ENCODE measurements at places on chromosomes 13 and 19.
A peak's percentile ranks its signal among the peaks of the same experiment; 100 is the strongest.

- DNase-seq = no peak
These were observed 40.6 kb upstream of the ZNF681 start for GRCh38 chr19:23799321-23799720.

DNA sequence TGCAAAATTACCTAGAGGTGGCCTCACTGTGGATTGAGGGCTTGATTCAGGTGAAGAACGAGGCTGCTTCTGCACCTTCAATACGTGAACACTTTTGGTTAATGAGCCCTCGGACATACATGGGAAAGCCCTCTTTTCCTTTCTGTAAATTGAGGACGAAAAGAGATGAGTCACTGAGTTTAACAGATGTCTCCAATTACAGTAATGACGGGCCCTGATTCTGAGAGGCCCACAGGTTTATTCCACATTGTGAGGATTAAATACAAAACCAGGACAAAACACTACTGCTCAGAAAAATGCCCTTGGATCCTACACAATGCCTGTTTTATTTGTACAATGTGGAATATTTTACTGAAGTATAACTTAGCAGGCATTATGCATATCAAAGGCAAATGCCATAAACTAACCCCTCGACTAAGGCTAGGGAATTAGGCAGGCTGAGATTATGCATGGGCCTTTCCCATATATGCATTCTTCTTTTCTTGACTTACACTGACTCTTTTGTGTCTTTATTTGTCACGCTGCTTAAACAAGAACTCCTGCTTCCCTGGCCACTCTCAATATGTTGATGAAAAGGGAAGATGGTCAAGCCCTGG, 819.9 kb downstream of the OLFM4 start:
- DNase-seq = no peak

- DNase-seq = no peak
These were observed 43.3 kb downstream of the ZNF93 start for GRCh38 chr19:19943848-19944582.

GRCh38 chr19:33376423-33376822, 2.9 kb downstream of the CEBPG start:
- peak; percentile 95 for DNase-seq

GRCh38 chr19:4449022-4449638, 8.5 kb downstream of the UBXN6 start:
- no peak for DNase-seq

- no peak for DNase-seq
These were observed 61.5 kb upstream of the SERP2 start for GRCh38 chr13:44312131-44312530.
